Neural crest cell (in vitro differentiated cells): ENCODE measurements at places on chromosomes 12 and 14. TPM values are rescaled to one million over a fixed set of nuclear protein-coding genes. Genes with fewer than 3 reads are reported as not detected.

DNA sequence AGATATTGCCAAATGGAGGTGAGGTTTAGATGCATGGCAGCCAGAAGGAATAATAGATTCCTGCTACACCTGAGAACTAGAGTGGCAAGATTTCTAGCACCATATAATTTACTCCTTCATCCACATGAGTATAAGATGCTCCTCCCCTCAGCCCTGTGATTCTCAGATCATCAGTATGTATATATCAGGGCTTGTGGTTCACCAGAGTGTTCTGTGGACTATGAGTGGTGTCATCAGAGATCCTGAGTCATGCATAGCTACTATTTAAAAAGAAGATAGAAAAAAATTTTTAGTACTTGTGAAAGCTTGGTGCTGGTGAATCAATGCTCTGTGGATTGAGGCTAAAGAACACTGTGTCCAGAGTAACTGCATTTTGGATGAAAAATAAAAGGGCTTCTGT is 285.9 kb downstream of the BMP4 start:
- no peak overlapping the region for H3K27ac ChIP-seq
- DNase-seq, result no peak
- no peaks in the 10 kb centered on the region for H3K27me3 ChIP-seq

- H3K27me3 ChIP-seq, result peaks cover 9% of the 10 kb centered on the region
- DNase-seq, result no peak
- no peaks in the 10 kb centered on the region for H3K36me3 ChIP-seq
- H3K27ac ChIP-seq, result no peak overlapping the region
- H3K4me3 ChIP-seq, result no peak overlapping the region
Measured at GRCh38 chr14:92341791-92342190, 18.8 kb downstream of the SLC24A4 start.

- no peaks in the 10 kb centered on the region for H3K27me3 ChIP-seq
- peaks cover 11% of the 10 kb centered on the region for H3K4me1 ChIP-seq
- no peak overlapping the region for H3K27ac ChIP-seq
Measured at GRCh38 chr12:76277480-76277879, 70.7 kb downstream of the BBS10 start.

DNA sequence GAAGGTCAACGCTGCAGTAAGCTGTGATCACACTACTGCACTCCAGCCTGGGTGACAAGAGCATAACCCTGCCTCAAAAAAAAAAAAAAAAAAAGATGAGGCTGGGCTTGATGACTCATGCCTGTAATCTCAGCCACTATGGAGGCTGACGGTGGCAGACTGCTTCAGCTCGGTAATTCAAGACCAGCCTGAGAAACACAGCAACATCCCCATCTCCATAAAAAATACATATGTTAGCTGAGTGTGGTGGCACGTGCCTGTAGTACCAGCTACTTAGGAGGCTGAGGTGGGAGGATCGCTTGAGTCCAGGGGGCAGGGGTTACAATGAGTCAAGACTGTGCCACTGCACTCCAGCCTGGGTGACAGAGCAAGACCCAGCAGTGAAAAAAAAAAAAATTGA is 50.4 kb downstream of the GXYLT1 start:
- H3K4me3 ChIP-seq, result no peak overlapping the region
- H3K36me3 ChIP-seq, result peaks cover 20% of the 10 kb centered on the region
- no peaks in the 10 kb centered on the region for H3K27me3 ChIP-seq
- no peak overlapping the region for H3K27ac ChIP-seq
- peaks cover 29% of the 10 kb centered on the region for H3K4me1 ChIP-seq

DNA sequence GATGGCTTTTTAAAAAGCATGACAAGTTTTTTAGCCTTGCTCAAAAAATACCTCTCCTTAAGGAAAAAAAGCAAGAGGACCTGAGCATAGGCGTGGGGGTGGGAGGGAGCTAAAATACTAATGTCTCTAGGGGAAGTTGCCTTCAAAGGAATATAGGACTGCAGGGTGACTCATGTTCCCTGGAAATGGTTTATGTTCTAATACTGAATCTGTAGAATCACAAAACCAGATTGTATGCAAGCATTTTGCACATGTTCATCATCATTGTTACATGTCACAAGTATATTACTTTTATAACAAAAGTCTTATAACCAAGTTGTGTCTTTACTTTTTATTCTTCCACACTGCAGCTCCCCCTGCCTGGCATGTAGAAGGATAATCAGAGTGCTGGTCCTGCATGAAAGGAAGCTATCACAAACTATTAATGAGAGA is 36.6 kb downstream of the GPR135 start:
- peaks cover 4% of the 10 kb centered on the region for H3K4me1 ChIP-seq

DNA sequence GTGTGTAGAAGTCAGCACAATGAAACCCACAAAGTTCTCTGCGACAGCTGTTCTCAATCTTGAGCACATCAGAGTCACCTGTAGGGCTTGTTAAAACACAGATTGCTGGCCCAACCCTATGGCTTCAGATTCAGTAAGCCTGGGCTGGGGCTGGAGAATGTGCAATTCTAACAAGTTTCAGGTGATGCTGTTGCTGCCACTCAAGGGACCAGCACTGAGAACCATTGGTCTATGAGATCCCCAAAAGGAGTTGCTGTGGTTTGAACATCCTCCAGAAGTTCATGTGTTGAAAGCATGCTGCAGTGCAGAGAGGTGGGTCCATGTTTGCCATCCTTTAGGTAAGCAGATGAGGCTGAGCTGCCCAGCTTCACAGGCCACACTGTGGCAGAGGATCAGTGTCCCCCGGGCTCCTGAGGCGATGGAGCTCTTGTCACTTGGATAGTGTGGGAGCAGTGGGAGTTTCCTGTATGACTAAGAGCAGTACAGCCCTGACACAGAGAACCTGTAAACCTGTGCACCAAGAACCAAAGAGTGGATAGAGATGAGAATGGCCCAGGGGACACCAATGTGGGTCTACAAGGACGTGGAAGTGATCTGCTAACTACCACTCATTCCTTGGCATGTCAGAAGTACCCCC is 8.0 kb upstream of the RTRAF start:
- H3K27me3 ChIP-seq, result no peaks in the 10 kb centered on the region
- H3K4me3 ChIP-seq, result no peak overlapping the region
- no peak overlapping the region for H3K27ac ChIP-seq
- H3K4me1 ChIP-seq, result peaks cover 30% of the 10 kb centered on the region
- H3K36me3 ChIP-seq, result no peaks in the 10 kb centered on the region

DNA sequence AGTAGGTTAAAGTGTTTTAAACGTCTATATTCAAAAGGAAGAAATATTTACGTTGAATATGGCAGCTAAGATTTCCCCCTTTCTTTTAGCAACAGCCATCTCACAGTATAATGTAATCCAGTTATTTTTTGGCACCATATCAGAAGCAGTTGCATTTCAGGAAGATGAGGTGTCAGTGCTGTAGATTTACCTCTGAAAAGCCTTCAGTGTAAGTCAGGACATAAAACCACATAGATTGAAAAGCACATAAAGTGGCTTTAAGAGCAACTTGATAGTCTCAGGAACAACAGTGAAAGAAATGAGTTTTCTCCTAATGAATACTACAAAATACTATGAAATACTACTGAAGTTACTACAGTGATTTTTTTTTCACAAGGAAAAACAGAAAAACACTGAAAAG is 6.9 kb downstream of the MLH3 start:
- H3K36me3 ChIP-seq, result peaks cover 22% of the 10 kb centered on the region
- H3K27ac ChIP-seq, result no peak overlapping the region
- H3K4me3 ChIP-seq, result no peak overlapping the region
- no peaks in the 10 kb centered on the region for H3K27me3 ChIP-seq

DNA sequence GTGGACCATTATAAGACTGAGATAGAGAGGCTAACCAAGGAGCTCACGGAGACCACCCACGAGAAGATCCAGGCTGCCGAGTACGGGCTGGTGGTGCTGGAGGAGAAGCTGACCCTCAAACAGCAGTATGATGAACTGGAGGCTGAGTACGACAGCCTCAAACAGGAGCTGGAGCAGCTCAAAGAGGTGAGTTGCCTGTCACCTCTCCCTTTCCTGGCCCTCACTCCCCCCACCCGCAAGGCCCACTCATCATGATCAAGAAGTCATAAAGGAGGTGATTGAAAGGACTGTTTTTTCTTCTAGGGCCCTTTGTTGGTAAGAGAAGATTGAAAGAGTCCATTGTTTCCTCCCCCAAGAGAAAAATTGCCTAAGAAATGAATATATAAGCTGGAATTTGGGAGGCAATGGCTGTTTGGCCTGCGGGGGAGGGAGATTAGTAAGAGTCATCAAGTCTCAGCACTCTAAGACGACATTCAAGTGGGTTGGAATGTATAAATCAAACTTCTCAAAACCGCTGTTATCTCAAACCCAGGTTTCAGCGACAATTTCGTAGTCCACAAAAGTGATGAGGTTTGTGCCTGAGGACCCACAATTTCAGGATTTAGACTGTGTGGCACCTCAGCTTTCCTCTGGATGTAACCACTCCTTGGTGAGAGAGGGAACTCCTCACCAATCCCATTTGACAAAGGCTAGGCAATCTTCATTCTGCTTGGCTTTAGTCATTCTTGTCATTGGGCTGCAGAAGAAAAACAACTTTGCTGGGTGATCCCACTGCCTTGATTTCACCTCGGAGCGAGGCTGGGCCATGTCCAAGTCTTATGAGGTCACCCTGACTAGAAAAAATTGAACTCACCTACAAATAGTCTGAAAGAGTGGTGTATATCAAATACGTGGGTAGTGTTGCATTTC is 966 bp downstream of the BICD1 start:
- peak overlapping the region; percentile 98 for H3K4me3 ChIP-seq
- peaks cover 4% of the 10 kb centered on the region for H3K36me3 ChIP-seq
- H3K4me1 ChIP-seq, result peaks cover 42% of the 10 kb centered on the region
- H3K27ac ChIP-seq, result peak overlapping the region; percentile 98
- H3K27me3 ChIP-seq, result no peaks in the 10 kb centered on the region
- peak; percentile 12 for DNase-seq

DNA sequence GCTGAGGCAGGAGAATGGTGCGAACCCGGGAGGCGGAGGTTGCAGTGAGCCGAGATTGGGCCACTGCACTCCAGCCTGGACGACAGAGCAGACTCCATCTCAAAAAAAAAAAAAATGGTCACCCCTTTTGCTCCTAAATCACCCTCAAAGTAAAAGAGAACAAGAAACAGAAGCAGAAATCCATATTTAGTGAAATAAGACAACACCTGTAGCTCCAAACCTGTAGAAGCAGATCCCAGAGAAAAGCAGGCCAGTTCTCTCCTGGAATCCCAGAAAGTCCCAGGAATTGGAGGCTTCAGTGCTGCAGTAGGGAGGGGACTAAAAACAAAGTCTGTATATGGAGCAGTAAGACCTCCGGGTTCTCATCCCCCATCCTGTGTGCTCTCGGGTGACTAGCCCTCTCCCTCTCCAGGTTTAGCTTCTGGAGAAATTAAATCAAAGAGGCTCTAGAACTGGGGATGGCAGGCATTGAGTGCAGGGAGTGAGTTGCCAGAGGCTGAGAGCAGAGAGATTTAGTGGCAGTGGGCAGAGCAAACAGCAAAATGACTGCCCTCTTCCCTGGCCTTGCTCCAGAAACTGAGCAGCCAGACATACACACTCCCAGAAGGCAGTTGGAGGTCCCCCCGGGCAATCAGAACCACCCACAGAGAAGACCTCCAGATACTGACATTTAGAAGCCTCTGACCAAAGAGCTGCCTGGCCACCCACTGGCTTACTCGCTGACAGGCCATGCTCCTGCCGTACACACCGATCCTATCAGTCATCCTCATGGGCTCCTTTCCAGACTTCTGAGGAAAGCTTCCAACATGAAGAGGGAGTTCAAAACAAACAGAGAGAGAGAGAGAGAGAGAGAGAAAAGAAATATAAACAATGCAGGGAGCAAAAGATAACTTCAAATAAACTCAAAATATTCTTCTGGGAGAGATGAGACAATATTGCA is 6.3 kb upstream of the MLXIP start:
- no peak for DNase-seq
- no peaks in the 10 kb centered on the region for H3K36me3 ChIP-seq
- H3K27me3 ChIP-seq, result peaks cover 7% of the 10 kb centered on the region
- peak overlapping the region; percentile 7 for H3K4me3 ChIP-seq
- peaks cover 13% of the 10 kb centered on the region for H3K4me1 ChIP-seq

DNA sequence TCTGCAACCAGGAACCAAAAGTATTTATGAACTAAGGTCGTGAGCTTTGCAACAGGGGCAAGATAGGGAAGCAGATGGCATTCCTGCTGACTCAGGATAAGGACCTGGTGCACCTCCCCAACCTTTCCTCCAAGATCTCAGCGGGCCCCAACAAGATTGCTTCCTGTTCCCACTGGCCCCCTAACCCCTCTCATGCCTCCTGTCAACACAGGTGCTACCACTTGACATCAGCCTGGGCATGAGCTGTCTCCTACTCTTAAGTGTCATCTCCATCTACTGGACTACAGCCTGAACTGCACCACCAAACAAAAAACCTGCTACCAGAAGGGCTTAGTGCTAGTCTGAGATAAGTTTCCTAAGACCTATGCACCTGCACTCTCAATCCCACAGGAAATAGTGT is 32.7 kb downstream of the MED6 start:
- H3K27ac ChIP-seq, result peak overlapping the region; percentile 27
- H3K36me3 ChIP-seq, result peaks cover 48% of the 10 kb centered on the region
- H3K4me3 ChIP-seq, result no peak overlapping the region

GRCh38 chr14:75373616-75374015 is 54.2 kb upstream of the JDP2 start:
- peaks cover 2% of the 10 kb centered on the region for H3K36me3 ChIP-seq
- peaks cover 12% of the 10 kb centered on the region for H3K4me1 ChIP-seq
- peaks cover 2% of the 10 kb centered on the region for H3K27me3 ChIP-seq
- no peak overlapping the region for H3K27ac ChIP-seq

GRCh38 chr12:92109613-92110012 is 36.0 kb downstream of the BTG1 start:
- H3K27ac ChIP-seq, result no peak overlapping the region
- no peaks in the 10 kb centered on the region for H3K27me3 ChIP-seq
- no peaks in the 10 kb centered on the region for H3K36me3 ChIP-seq
- DNase-seq, result no peak
- H3K4me3 ChIP-seq, result no peak overlapping the region

DNA sequence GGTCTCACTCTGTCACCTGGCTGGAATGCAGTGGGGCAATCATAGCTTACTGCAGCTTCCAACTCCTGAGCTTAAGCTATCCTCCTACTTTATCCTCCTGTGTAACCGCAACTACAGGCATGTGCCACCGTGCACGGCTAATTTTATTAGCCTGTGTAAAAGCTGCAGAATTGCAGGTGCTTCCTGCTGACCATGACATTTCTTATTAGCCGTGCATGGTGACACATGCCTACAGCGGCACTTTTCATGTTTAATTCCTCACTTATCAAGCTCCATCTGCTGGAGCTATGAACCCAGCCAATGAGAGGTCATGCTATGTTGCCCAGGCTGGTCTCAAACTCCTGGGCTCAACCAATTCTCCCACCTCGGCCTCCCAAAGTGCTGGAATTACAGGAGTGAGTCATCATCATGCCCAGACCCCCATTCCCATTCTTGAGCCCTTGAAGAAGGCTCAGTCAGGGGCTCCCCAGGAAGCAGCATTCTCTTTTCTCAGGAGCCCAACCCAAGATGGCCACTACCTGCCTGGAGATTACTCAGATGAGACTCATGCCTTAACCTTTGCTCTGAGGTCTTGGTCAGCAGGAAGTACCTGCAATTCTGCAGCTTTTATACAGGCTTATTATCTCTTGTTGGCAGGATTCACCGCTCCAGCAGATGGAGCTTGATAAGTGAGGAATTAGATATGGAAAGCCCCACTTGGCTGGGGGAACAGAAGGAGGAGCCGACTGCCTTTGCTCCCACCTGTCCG is 503.2 kb downstream of the MED13L start:
- H3K4me1 ChIP-seq, result no peaks in the 10 kb centered on the region
- H3K27ac ChIP-seq, result no peak overlapping the region
- no peaks in the 10 kb centered on the region for H3K36me3 ChIP-seq
- H3K27me3 ChIP-seq, result peaks cover 82% of the 10 kb centered on the region
- DNase-seq, result no peak
- H3K4me3 ChIP-seq, result no peak overlapping the region

Gene GPR162
- total RNA-seq, result 16.4 and 17.4 TPM in 2 replicates

Gene ADCK1
- total RNA-seq, result 9.0 and 9.5 TPM in 2 replicates

Gene KLRG1
- total RNA-seq, result 5.8 and 7.0 TPM in 2 replicates

Gene RDH5
- total RNA-seq, result 10.4 and 14.2 TPM in 2 replicates

Gene SPX
- total RNA-seq, result 0.19 and 0.36 TPM in 2 replicates

Gene EMC9
- total RNA-seq, result 28.3 and 30.3 TPM in 2 replicates
